Cerebellum (tissue), 4 donors: ENCODE measurements at places on chromosomes 2 and 18.

GRCh38 chr2:28108143-28108542, 217.6 kb downstream of the BABAM2 start:
- DNase-seq: no peak

- peak; percentile 71 for DNase-seq
Measured at GRCh38 chr2:46337208-46337994, 40.2 kb downstream of the EPAS1 start.

- DNase-seq: no peak
Measured at GRCh38 chr2:37781028-37781427, 109.6 kb upstream of the CDC42EP3 start.

- DNase-seq: peak; percentile 95
Measured at GRCh38 chr2:240819858-240820606, at the start of gene KIF1A. KIF1A (minus strand) TSS chr2:240820219; CDS start chr2:240797752, 22,467 bp downstream.

DNA sequence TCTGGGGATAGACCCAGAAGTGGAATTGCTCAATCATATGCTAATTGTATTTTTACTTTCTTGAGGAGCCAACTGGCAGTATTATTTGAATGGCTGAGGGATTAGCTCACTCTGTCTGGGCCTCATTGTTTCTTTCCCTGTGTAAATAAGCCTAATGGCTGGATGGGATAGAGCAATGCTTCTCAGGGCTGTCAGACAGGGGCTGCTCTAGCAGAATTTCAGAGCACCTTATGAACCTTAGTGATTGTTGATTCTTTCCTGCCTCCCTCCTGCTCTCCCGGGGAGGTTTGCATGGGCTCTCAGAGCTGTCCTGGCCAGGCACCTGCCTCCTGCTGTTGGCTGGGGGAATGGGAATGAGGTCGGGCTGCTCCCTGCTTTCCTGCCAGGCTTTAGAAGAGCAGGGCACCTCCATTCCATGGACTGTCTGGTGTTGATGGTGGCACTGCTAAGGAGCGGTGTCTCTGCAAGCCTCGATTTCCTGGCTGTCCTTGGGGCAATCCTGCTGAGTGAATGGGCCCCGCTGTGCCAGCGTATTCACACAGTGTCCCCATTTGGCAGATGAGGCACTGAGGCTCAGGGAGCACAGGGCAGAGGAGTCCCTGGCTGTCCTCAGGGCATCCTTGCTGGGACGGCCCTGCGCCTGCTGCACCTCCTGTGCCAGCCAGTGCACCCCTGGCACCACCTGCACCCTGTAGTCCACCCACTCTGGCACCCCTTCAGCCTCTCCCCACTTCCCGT, 468.2 kb upstream of the HS6ST1 start:
- no peak for DNase-seq

GRCh38 chr2:189379731-189380261, 61.5 kb upstream of the WDR75 start:
- DNase-seq: no peak
